ENCODE measurements at places on chromosomes 11 and 22.

- no peak for DNase-seq
These were observed 141.2 kb downstream of the CEP164 start for GRCh38 chr11:117468888-117469287.

GRCh38 chr11:58637371-58637770, 14.9 kb downstream of the CNTF start:
- DNase-seq, result no peak

- DNase-seq, result peak; percentile 48
These were observed 2.6 kb upstream of the CHRM1 start for GRCh38 chr11:62923601-62924411.

DNA sequence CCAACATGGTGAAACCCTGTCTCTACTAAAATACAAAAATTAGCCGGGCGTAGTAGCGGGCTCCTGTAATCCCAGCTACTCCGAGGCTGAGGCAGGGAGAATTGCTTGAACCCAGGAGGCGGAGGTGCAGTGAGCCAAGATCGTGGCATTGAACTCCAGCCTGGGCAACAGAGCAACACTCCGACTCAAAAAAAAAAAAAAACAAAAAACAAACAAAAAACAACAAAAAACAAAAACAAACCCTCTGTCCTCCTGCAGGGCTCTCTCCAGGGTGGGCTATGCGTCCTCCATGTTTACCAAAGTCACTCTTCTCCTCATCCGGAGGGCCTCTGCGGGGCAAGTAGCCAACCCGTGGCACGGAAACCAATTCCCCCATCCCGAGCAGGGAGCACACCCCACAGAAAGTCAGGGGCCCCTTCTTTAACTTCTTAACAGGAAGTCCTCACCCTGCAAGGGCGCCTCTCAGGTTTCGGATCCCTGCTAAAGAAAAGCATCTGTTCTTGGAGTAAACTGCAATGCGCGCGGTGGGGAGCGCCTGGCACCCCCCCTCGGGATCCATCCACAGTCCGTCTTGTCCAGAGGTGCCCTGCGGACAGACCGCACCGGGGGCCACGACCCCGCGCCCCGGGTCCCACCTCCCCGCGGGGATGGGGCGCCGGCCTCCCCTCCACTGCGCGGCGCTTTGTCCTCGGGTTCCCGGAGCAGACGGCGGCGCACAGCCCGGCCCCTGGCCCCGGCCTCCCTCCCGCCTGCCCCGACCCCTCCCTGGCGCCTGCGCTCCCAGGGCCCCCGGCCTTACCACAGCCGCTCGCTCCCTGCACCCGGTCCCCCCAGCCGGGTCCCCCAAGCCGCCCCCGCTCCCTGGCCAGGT, 712 bp downstream of the CERK start:
- DNase-seq, result peak; percentile 74

DNA sequence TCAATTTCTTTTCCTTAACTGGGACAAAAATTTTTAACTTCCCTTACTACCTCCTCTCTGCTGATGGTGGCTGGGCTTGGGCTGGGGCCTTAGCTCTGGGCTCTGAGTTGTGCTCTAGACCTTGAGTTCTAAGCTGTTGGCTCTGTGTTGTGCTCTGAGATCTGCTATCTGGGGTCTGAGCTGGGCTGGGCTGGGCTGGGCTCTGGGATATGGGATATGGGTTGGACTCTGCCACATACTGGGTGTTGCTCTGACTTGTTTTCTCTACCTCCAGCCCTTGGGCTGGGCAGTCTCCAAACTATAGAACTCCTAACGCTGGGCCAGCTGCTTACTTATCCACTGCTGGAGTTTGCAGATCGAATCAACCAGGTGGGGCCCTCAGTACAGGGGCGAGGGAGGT, 41.9 kb downstream of the DNHD1 start:
- DNase-seq, result no peak

DNA sequence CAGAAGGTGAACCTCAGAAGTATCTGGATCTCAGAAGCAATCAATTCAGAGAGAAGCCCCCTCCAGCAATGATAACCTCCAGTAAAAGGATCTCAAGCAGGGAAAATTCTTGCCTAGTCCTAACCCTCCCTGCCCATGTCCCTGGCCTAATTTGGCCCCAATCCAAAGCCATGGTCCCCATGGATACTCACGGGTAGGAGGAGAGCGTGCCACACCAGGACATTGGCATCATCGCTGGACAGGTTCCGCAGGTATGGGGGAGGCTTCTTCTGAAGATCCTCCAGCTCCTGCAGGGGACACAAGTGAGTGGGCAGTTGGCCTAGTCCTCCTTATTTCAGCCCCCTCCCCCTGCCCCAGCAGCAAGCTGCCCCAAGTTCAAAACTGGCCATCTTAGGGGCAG, 7.3 kb downstream of the UBE2L6 start:
- no peak for DNase-seq

- no peak for DNase-seq
These were observed 1.0 kb upstream of the CCKBR start for GRCh38 chr11:6258571-6259081.

- no peak for DNase-seq
These were observed 13.0 kb upstream of the FCHSD2 start for GRCh38 chr11:73155102-73155501.
